ENCODE measurements at places on chromosomes 1 and 21.

GRCh38 chr1:62229932-62230331 is 35.3 kb downstream of the L1TD1 start:
- no peak for DNase-seq

GRCh38 chr21:30164796-30165195 is 1.8 kb downstream of the CLDN17 start:
- DNase-seq: no peak

GRCh38 chr1:245673881-245674414 is 519.2 kb downstream of the KIF26B start:
- DNase-seq: no peak

DNA sequence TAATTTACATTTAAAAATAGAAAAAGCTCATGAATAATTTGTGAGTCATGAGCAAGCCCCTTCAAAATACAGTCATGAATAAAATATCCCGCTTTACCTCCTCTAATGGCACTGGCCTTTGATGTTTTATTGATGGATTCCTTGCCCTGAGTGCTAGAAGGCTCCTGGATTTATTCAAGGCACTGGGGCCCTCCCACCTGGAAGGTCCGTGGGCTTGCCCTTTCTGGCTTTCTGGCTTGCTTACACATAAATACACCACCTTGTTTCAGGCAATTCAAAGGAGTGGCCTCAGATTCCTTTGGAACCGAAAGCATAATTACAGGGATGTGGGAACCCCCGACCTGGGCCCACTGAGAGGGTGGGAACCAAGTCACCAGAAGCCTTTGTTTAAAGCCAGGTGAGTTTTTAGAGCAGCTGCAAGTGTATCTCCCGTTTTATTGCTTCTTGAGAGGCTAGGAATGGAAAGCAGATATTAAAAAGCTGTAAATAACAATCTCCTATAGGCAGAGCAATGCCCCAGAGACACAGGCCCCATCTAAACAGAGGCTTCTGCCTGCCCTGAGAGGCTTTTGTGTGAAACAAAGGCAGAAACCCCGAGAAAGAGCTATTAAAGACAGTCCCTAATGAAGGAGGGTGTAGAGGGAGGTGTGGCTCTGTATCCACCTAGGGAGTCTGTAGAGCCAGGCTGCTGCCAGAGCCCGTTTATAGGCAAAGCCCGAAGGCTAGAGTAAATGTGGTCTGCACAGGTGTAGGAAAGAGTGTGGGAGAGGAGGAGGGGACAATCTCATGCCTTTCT is 126.4 kb downstream of the FAM78B start:
- DNase-seq: no peak

GRCh38 chr1:217153361-217153760 is 430.1 kb upstream of the ESRRG start:
- no peak for DNase-seq

GRCh38 chr1:10986525-10986890 is 25.9 kb upstream of the TARDBP start:
- no peak for DNase-seq

GRCh38 chr1:231528172-231529029 is at the start of gene TSNAX:
Gene TSNAX (plus strand): TSS chr1:231528669. CDS start chr1:231528811, 142 bp downstream.
- DNase-seq: peak; percentile 97

DNA sequence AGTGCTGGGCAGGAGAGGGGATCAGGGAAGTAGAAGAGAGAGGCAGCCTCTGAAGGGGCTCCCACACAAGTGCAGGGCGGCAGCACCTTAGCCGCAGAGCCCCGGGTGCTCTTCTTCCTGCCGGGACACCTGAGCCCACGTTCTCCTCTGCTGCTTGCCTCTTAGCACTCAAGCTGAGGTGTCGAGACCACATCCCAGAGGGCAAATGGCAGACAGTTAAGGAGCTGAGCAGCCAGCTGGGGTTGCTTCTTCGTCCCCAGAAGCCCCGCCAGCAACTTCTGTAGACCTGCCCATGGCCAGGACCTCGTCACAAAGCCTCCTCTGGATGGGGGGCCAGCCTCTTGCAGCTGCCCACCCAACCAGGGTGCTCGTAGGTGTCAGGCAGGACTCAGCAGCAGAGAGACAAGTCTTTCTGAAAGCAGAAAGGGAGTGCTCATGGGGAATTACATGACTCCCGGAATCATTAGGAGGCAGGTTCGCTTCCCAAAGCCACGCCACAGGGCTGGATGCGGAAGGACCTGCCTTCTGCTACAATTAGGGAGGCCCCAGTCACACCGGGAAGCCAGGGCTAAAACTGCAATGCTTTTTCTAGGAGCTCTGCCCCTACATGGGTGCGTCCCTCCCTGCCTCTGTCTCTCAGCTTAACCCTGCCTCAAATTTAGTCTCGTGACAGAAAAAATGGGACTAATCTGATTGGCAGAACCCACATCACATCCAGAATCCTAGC is 141.4 kb upstream of the RAB4A start:
- no peak for DNase-seq

DNA sequence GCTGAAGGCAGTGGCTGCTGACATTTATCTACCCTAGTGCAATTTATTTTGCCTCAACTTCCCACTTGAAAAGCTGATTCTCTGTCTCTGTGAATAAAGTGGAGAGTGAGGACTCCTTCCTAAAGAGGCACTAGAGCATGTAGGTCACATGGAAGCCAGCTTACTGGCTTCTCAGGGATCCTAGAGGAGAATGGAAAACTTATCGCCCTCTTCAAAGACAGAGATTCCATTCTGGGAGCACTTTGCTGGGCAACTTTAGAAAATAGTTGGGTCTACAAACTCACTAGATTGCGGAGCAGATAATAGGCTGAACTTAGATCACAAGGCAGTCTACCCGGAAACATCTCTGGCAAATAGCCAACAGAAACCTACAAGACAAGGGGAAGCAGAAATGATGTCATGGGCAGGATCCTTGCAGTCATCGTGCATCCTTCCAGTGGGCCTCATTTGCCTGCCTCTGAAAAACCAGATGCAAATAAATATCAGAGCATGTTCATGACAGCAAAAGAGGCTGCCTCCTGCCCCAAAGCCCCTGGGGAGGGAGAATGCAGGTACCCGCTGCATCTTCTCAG is 104.8 kb upstream of the BARHL2 start:
- no peak for DNase-seq

DNA sequence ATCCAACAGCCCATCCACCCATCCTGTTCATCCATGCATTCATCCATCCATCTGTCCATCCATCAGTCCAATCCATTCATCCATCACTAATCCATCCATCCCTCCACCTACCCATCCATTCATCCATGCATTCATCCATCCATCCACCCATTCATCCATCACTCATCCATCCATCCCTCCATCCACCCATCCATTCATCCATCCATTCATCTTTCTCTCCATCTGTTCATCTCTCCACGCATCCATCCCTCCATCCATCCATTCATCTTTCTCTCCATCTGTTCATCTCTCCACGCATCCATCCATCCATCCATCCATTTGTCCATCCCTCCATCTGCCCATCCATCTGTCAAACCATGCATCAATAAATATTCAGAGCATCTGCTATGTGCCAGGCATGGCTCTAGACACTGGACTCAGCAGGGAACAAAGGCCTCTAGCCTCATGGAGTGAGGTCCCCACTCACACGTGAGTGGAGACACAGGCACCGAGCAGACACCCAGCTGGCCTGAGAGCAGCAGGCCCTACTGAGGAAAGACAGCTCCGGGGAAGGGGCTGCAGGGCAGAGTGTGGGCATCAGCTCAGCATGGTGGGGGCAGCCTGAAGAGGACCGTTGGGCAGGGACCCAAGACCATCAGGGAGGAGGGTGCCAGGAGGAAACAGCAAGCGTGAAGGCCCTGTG is 9.6 kb downstream of the KRTAP10-1 start:
- no peak for DNase-seq

DNA sequence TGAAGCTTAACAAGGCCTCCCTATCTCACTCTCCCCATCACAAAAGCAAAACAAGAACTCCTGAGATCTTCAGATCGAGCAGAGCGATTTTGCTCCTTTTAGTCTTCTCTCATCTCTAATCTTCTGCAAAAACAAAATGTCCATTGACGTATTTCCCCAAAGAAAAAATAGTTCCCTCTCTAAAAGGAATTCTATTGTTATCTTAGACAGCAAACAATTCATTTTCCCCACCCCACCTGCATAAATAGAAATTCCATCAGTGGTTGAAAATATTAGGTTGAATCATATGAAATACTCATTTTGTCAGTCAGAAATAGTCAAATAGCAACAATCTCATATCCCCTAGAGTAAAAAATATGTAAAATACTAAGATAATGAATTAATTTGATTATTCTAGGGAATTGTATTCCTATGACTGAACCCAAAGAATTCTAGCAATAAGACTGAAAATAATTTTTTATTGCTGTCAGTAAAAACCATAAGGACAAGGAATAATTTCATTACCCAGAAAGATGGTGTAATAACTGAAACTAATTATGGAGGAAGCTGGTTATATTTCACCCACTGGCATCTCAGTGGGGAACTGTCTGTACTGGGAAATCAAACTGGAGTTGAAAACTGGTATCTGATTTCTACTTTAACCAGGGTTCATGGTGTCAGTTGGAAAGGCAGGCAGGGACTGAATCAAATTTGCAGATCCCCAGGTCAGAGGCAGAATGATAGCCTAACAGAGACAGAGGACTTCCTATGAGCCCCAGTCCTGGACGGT is 51.3 kb downstream of the RHOU start:
- DNase-seq: no peak

- no peak for DNase-seq
Observed at GRCh38 chr1:109978761-109979488, 5.6 kb upstream of the AHCYL1 start.

- DNase-seq: peak; percentile 56
Observed at GRCh38 chr1:58162952-58163550, 383.5 kb downstream of the OMA1 start.

- DNase-seq: no peak
Observed at GRCh38 chr1:30218438-30218837, 504.9 kb downstream of the MATN1 start.

DNA sequence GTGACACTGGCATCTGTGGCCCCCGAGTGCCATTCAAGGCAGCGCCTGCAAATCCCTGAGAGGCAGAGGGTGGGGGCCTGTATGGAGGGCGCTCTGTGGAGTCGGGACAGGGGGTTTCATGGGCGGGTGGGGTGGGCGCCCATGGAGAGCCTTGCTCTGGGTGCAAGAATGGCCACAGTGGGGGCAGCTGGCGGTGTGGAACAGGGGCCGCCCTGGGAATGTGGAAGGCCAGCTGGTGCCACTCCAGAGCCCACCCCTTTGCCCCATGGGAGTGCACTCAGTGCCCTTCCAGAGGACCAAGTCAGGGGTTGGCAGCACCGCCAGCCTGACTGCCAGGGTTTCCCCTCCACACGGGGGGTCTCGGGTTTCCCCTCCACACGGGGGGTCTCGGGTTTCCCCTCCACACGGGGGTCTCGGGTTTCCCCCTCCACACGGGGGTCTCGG is 55.0 kb upstream of the TRAPPC10 start:
- no peak for DNase-seq

GRCh38 chr1:185512442-185512841 is 195.4 kb upstream of the IVNS1ABP start:
- DNase-seq: no peak

- DNase-seq: no peak
Observed at GRCh38 chr1:207754011-207754410, 2.2 kb downstream of the CD46 start.

GRCh38 chr1:58833166-58833565 is 49.3 kb upstream of the JUN start:
- DNase-seq: no peak
